ENCODE measurements at places on chromosomes 1 and 21. TPM values are rescaled to one million over a fixed set of nuclear protein-coding genes. Genes with fewer than 3 reads are reported as not detected.
A peak's percentile ranks its signal among the peaks of the same experiment; 100 is the strongest.

Gene HTR6
- total RNA-seq: not detected

Gene OR2T8
- total RNA-seq: not detected

Gene PROK1
- total RNA-seq: 0.12 TPM

Gene RGS13
- total RNA-seq: not detected

- H3K27ac ChIP-seq: no peak overlapping the region
- H3K4me3 ChIP-seq: no peak overlapping the region
- no peaks in the 10 kb centered on the region for H3K36me3 ChIP-seq
- no peak for DNase-seq
Measured at GRCh38 chr1:36510418-36510817, 27.7 kb upstream of the CSF3R start.

- H3K36me3 ChIP-seq: peaks cover 4% of the 10 kb centered on the region
- peaks cover 7% of the 10 kb centered on the region for H3K4me1 ChIP-seq
- H3K4me3 ChIP-seq: peak overlapping the region; percentile 96
- no peak overlapping the region for H3K27ac ChIP-seq
Measured at GRCh38 chr1:204409123-204409522, 2.5 kb downstream of the PPP1R15B start.

DNA sequence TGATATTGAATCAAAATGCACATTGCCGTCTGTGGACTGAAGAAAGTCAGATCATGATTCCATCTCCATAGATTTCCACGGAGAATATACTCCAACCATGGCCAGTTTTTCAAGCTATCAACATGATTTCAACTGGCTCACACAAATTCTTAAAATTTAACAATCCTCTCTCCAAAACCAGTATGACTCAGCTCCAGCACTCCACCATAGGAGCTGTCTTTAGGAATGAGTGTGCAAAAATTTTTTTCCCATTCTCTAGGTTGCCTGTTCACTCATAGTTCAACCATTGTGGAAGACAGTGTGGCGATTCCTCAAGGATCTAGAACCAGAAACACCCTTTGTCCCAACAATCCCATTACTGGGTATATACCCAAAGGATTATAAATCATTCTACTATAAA is 40.8 kb downstream of the RGL1 start:
- no peak overlapping the region for H3K4me3 ChIP-seq
- no peak for DNase-seq
- no peaks in the 10 kb centered on the region for H3K27me3 ChIP-seq
- no peaks in the 10 kb centered on the region for H3K36me3 ChIP-seq
- no peaks in the 10 kb centered on the region for H3K4me1 ChIP-seq
- no peak overlapping the region for H3K27ac ChIP-seq

GRCh38 chr1:91428182-91428798 is 23.7 kb upstream of the HFM1 start:
- H3K27me3 ChIP-seq: no peaks in the 10 kb centered on the region
- H3K4me3 ChIP-seq: peak overlapping the region; percentile 27
- DNase-seq: peak; percentile 64
- peaks cover 7% of the 10 kb centered on the region for H3K4me1 ChIP-seq

GRCh38 chr1:218636548-218636947 is 291.4 kb downstream of the TGFB2 start:
- H3K36me3 ChIP-seq: no peaks in the 10 kb centered on the region
- H3K4me1 ChIP-seq: peaks cover 11% of the 10 kb centered on the region
- H3K27ac ChIP-seq: no peak overlapping the region
- no peak overlapping the region for H3K4me3 ChIP-seq

DNA sequence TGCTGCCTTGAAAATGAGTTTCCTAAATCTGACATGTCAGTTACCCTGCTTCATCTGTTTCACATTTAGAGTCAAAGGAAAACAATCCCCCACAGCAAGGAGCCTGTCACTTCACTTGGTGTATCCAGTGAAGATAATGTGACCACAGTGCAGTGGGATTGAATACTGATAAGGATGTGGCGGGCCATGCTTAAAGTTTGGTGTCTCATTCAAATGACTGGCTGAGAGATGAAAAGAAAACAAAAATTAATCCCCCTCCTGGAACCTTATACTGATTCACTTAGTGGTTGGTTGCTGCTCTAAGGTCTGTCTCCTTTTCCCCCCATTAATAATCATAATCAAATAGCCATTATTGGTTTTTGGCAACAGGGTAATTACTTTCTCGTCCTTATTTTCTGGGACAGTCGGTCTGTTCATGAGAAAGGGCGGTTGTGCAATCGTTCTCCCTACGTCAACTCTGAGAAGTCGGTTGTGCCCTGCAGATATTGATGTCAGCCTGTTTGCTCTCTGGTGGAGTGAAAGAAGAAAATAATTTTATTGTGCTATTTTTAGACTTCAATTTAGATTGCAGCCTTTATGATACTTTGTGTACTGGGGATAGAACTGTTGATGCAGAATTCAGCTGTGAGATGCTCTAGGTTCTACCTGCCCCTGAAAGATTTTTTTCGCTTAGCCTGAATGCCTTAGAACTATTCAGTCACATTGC is 360.2 kb downstream of the DISC1 start:
- H3K27ac ChIP-seq: no peak overlapping the region
- peaks cover 26% of the 10 kb centered on the region for H3K4me1 ChIP-seq
- no peak overlapping the region for H3K4me3 ChIP-seq
- H3K27me3 ChIP-seq: no peaks in the 10 kb centered on the region

GRCh38 chr1:170986901-170987300 is 51.6 kb downstream of the MROH9 start:
- no peaks in the 10 kb centered on the region for H3K27me3 ChIP-seq
- H3K4me3 ChIP-seq: no peak overlapping the region
- H3K4me1 ChIP-seq: no peaks in the 10 kb centered on the region
- no peaks in the 10 kb centered on the region for H3K36me3 ChIP-seq
- no peak for DNase-seq

- no peaks in the 10 kb centered on the region for H3K36me3 ChIP-seq
- H3K4me1 ChIP-seq: peaks cover 7% of the 10 kb centered on the region
- H3K27me3 ChIP-seq: peaks cover 40% of the 10 kb centered on the region
- no peak overlapping the region for H3K27ac ChIP-seq
Measured at GRCh38 chr1:211833174-211833820, 2.7 kb upstream of the LPGAT1 start.

GRCh38 chr1:65387821-65388220 is 32.6 kb upstream of the LEPR start:
- no peak for DNase-seq
- no peak overlapping the region for H3K27ac ChIP-seq
- H3K36me3 ChIP-seq: peaks cover 4% of the 10 kb centered on the region
- no peaks in the 10 kb centered on the region for H3K4me1 ChIP-seq
- H3K4me3 ChIP-seq: no peak overlapping the region

DNA sequence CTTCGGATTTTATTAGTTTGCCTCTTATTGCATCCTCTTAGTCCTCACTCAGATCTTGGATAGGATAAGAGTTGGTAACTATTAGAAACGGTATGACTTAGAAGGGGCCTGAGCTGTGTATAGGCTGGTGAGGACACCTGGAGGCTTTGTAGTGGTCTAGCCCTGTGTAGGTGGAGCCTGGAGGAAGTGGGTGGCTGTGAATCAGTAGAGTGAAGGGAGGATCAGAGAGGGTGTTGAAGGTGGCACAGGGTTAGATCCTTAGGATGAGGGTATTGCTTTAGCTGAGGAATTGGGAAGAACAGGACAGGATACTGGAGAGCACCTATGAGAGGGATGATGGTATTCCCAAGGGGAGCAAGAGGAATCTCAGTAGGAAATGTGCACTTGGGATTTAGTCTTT is 5.7 kb downstream of the VANGL1 start:
- H3K27me3 ChIP-seq: peaks cover 9% of the 10 kb centered on the region
- H3K4me1 ChIP-seq: peaks cover 38% of the 10 kb centered on the region
- H3K4me3 ChIP-seq: no peak overlapping the region
- H3K36me3 ChIP-seq: no peaks in the 10 kb centered on the region
- no peak overlapping the region for H3K27ac ChIP-seq
- no peak for DNase-seq

- DNase-seq: peak; percentile 41
- H3K36me3 ChIP-seq: peaks cover 13% of the 10 kb centered on the region
- H3K4me1 ChIP-seq: peaks cover 19% of the 10 kb centered on the region
- H3K4me3 ChIP-seq: peak overlapping the region; percentile 97
Measured at GRCh38 chr1:24641646-24642151, 1.4 kb upstream of the SRRM1 start.

DNA sequence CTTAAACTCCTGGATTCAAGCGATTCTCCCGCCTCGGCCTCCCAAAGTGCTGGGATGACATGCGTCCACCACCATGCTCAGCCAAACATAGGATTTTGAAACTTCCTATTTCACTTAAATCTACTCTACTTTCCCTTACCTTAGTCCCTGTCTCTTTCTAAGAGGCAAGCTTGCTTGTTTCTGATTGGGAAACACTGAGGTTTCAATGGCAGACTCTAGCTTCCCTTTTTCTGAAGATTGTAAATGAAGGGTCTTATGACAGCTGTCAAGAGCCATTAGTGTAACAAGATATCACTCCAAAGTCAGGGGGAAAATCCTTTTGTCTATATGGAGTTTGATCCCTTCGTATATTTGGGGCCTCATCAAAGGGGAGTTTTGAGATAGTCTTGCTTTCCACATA is 23.5 kb upstream of the LMO4 start:
- H3K27ac ChIP-seq: no peak overlapping the region
- no peaks in the 10 kb centered on the region for H3K36me3 ChIP-seq
- no peak for DNase-seq
- no peaks in the 10 kb centered on the region for H3K27me3 ChIP-seq
- peaks cover 4% of the 10 kb centered on the region for H3K4me1 ChIP-seq
- no peak overlapping the region for H3K4me3 ChIP-seq

DNA sequence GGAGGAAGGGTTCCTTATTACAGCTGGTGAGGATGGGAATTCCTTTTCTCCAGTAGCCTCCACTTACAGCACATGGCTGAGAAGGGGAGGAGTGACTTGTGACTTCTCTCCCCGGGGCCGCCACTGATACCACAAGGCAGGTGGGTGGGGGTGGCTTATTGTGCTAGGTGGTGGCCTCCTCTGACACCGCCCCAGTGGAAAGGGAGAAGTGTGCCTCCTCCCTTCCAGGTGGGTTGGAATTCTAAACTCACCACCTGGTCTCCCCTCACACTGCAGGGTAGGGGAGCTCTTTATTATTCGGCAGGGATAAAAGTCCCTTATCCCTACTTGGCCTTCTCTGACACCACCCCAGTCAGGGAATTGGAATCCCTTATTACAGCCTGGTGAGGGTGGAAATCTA is 89.5 kb downstream of the CCDC30 start:
- H3K4me1 ChIP-seq: no peaks in the 10 kb centered on the region
- no peaks in the 10 kb centered on the region for H3K27me3 ChIP-seq
- H3K27ac ChIP-seq: no peak overlapping the region
- no peaks in the 10 kb centered on the region for H3K36me3 ChIP-seq
- no peak for DNase-seq
- no peak overlapping the region for H3K4me3 ChIP-seq

GRCh38 chr1:116972674-116973030 is 28.9 kb upstream of the CD101 start:
- no peak overlapping the region for H3K4me3 ChIP-seq
- peaks cover 17% of the 10 kb centered on the region for H3K4me1 ChIP-seq
- no peak for DNase-seq
- peaks cover 15% of the 10 kb centered on the region for H3K36me3 ChIP-seq
- H3K27ac ChIP-seq: no peak overlapping the region

GRCh38 chr1:3646596-3646995 is 3.3 kb downstream of the WRAP73 start:
- peaks cover 4% of the 10 kb centered on the region for H3K4me1 ChIP-seq
- no peaks in the 10 kb centered on the region for H3K36me3 ChIP-seq
- peaks cover 19% of the 10 kb centered on the region for H3K27me3 ChIP-seq
- no peak for DNase-seq
- H3K4me3 ChIP-seq: no peak overlapping the region
- no peak overlapping the region for H3K27ac ChIP-seq

DNA sequence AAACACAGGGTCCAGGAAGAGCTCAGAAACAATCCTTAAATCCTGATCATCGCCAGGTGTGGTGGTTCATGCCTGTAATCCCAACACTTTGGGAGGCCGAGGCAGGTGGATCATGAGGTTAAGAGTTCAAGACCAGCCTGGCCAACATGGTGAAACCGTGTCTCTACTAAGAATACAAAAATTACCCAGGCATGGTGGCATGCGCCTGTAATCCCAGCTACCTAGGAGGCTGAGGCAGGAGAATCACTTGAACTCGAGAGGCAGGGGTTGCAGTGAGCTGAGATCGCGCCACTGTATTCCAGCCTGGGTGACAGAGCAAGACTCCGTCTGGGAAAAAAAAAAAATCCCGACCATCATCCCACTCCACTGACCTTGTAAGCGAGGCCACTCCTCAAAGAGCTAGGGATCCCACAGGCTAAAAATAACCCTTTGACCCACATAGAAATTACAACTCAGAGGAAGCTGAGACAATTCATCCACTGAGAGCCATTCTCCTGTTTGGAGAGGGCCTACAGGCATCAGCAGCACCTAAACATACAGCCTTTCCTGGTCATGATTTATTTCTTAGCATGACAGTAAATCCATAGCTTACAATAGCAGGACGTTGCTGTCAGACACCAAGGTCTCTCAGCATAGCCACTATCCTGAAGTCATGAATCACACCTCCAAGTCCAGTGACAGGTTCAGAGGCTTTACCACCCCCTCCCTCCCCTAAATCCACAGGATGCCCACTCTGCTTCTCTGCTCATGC is 66.7 kb downstream of the TGFBR3 start:
- no peaks in the 10 kb centered on the region for H3K36me3 ChIP-seq
- H3K4me1 ChIP-seq: peaks cover 20% of the 10 kb centered on the region
- no peak overlapping the region for H3K4me3 ChIP-seq
- no peak for DNase-seq

GRCh38 chr21:14243874-14244273 is 27.9 kb downstream of the RBM11 start:
- no peaks in the 10 kb centered on the region for H3K27me3 ChIP-seq
- no peak overlapping the region for H3K27ac ChIP-seq
- no peaks in the 10 kb centered on the region for H3K4me1 ChIP-seq
- DNase-seq: no peak
- no peak overlapping the region for H3K4me3 ChIP-seq

- H3K36me3 ChIP-seq: no peaks in the 10 kb centered on the region
- no peak for DNase-seq
- no peak overlapping the region for H3K4me3 ChIP-seq
- H3K27me3 ChIP-seq: peaks cover 29% of the 10 kb centered on the region
- H3K4me1 ChIP-seq: peaks cover 7% of the 10 kb centered on the region
Measured at GRCh38 chr1:228483789-228484188, 3.4 kb upstream of the RNF187 start.

DNA sequence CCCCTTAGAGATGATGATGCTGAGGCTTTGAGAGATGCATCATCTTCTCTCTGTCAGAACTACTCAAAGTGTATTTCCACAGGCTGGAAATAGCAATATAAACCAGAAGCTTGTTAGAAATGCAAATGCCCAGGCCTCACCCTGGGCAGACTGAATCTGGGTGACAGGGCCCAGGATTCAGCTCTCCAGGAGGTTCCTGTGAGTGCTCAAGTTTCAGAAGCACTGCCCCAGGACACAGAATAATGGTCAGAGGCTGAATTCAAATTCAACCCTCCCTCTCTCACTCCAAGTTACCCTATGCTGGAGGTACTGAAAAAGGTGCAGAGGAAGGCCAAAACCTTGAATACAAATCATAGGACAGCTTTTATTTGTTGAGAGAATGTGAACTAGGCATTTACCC is 98.5 kb upstream of the NGF start:
- H3K4me3 ChIP-seq: no peak overlapping the region
- H3K4me1 ChIP-seq: peaks cover 29% of the 10 kb centered on the region
- H3K36me3 ChIP-seq: no peaks in the 10 kb centered on the region

GRCh38 chr21:42340187-42341050 is 10.4 kb downstream of the TFF2 start:
- H3K4me1 ChIP-seq: peaks cover 15% of the 10 kb centered on the region
- H3K36me3 ChIP-seq: no peaks in the 10 kb centered on the region
- no peaks in the 10 kb centered on the region for H3K27me3 ChIP-seq
- no peak overlapping the region for H3K4me3 ChIP-seq
- no peak overlapping the region for H3K27ac ChIP-seq

- H3K4me3 ChIP-seq: no peak overlapping the region
- H3K27ac ChIP-seq: no peak overlapping the region
- H3K4me1 ChIP-seq: peaks cover 14% of the 10 kb centered on the region
- no peaks in the 10 kb centered on the region for H3K27me3 ChIP-seq
Measured at GRCh38 chr1:111587509-111588174, 31.9 kb upstream of the RAP1A start.
